A673 (cell line): ENCODE measurements at places on chromosomes 1 and 21. TPM values are rescaled to one million over a fixed set of nuclear protein-coding genes. Genes with fewer than 3 reads are reported as not detected.

The COL8A2 gene
- 0.22 and 0.24 TPM in 2 replicates for total RNA-seq

The CCDC190 gene
- total RNA-seq, result 0.39 TPM in 1 of 2 replicates, not detected in the other

The CLCA2 gene
- total RNA-seq, result not detected in 2 replicates

The KDM5B gene
- total RNA-seq, result 71.2 and 73.8 TPM in 2 replicates

The HAO2 gene
- total RNA-seq, result not detected in 2 replicates

GRCh38 chr1:87951409-87951808 lies 622.7 kb downstream of the LMO4 start:
- H3K27ac ChIP-seq, result no peak overlapping the region
- DNase-seq, result no peak
- no peak overlapping the region for H3K4me3 ChIP-seq
- peaks cover 12% of the 10 kb centered on the region for H3K4me1 ChIP-seq
- no peaks in the 10 kb centered on the region for H3K36me3 ChIP-seq

- no peaks in the 10 kb centered on the region for H3K36me3 ChIP-seq
- H3K27me3 ChIP-seq, result no peaks in the 10 kb centered on the region
- H3K27ac ChIP-seq, result no peak overlapping the region
- DNase-seq, result no peak
Observed at GRCh38 chr1:230339033-230339432, 87.1 kb downstream of the PGBD5 start.

DNA sequence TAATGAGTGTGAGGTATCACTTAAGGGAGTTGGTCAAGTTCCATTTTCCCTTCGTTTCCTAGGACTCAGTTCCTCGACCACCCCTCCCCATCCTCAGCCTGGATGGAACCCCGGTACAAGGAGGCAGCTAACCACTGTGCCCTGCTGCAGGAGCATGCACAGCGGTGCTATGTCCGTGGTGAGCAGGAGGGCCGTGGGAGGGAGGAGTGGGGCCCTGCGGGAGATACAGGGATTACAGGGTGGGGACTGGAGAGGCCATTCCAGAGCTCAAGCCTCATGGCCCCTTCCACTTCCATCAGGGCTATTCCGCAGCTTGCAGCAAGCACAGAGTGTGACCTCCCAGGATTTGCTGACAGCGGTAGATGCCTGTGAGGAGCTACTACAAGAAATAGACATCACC lies 25.8 kb downstream of the HYI start:
- no peak overlapping the region for H3K4me3 ChIP-seq
- H3K27me3 ChIP-seq, result no peaks in the 10 kb centered on the region
- H3K4me1 ChIP-seq, result no peaks in the 10 kb centered on the region
- H3K27ac ChIP-seq, result no peak overlapping the region

- no peaks in the 10 kb centered on the region for H3K27me3 ChIP-seq
- peak overlapping the region; percentile 93 for H3K27ac ChIP-seq
- DNase-seq, result peak; percentile 43
- peaks cover 23% of the 10 kb centered on the region for H3K4me1 ChIP-seq
- H3K36me3 ChIP-seq, result no peaks in the 10 kb centered on the region
Observed at GRCh38 chr1:171742577-171742922, 685 bp upstream of the VAMP4 start.

- H3K4me3 ChIP-seq, result no peak overlapping the region
- no peaks in the 10 kb centered on the region for H3K36me3 ChIP-seq
- no peak for DNase-seq
- no peaks in the 10 kb centered on the region for H3K27me3 ChIP-seq
- H3K4me1 ChIP-seq, result peaks cover 5% of the 10 kb centered on the region
Observed at GRCh38 chr1:89657886-89658285, 25.0 kb downstream of the LRRC8C start.

DNA sequence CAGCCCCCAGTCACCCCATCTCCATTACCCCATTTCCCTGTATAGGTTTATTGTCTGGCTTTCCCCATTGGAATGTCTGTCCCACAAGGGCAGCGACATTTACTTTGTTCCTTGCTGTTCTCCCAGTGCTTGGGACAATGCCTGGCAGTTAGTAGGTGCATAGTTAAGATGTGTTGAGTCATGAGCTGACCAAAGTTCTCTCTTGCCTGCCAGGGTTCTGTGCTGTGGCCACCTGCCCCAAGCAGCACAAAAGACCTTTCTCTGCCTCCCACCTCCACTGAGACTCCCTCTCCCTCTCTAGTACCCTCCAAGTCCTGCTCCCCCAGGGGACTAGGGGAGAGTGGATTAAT lies 40.0 kb downstream of the TMCO4 start:
- H3K4me3 ChIP-seq, result no peak overlapping the region
- DNase-seq, result no peak
- no peaks in the 10 kb centered on the region for H3K36me3 ChIP-seq
- H3K27ac ChIP-seq, result no peak overlapping the region
- peaks cover 17% of the 10 kb centered on the region for H3K4me1 ChIP-seq
- H3K27me3 ChIP-seq, result no peaks in the 10 kb centered on the region

- H3K27ac ChIP-seq, result peak overlapping the region; percentile 46
- no peaks in the 10 kb centered on the region for H3K27me3 ChIP-seq
- H3K4me3 ChIP-seq, result no peak overlapping the region
- peak; percentile 79 for DNase-seq
Observed at GRCh38 chr1:98373056-98373455, 288.5 kb upstream of the SNX7 start.

DNA sequence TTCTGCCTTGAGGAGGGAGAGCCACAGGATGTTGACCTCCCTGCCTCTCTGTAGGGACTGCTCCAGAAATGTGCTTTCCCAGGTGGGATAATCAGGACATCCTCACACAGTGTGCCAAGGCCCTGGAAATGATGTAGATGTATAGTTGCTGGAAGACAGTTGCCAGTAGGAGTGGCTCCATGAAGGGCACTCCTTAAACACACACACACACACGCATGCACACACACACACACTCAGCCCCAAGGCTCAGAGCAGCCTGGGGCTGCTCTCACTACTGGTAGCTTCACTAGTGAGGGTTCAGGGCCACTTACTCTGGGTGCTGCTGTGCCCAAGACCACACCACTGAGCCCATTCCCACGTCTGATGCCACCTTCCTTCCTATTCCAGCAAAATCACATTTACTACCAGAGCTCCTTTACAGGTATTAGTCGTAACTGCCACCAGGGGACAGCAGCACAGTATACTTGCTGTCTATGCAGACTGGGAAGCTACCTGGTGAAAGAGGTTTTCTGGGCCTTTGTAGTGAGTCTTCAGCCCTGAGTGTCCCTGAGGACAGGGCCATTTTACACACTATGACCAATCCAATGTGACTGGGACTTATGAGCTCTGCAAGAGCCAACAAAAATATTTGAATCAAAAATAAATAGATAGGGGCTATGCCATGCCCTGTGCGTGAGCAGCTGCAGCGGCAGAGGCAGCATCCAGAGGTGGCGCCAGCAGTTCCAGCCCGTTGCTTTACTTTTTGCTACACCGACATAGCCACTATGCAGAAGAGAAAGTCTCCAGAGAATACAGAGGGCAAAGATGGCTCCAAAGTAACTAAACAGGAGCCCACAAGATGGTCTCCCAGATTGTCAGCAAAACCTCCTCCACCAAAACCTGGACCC lies 15.0 kb downstream of the CRNN start:
- no peak overlapping the region for H3K27ac ChIP-seq
- H3K27me3 ChIP-seq, result no peaks in the 10 kb centered on the region
- no peak for DNase-seq
- H3K4me1 ChIP-seq, result no peaks in the 10 kb centered on the region
- H3K36me3 ChIP-seq, result no peaks in the 10 kb centered on the region

GRCh38 chr1:151855933-151856332 lies 2.4 kb upstream of the THEM5 start:
- no peaks in the 10 kb centered on the region for H3K4me1 ChIP-seq
- no peak for DNase-seq
- no peaks in the 10 kb centered on the region for H3K36me3 ChIP-seq
- peaks cover 20% of the 10 kb centered on the region for H3K27me3 ChIP-seq

GRCh38 chr1:83750201-83750600 lies 248.7 kb downstream of the TTLL7 start:
- DNase-seq, result no peak
- peaks cover 8% of the 10 kb centered on the region for H3K27me3 ChIP-seq
- H3K4me3 ChIP-seq, result no peak overlapping the region

DNA sequence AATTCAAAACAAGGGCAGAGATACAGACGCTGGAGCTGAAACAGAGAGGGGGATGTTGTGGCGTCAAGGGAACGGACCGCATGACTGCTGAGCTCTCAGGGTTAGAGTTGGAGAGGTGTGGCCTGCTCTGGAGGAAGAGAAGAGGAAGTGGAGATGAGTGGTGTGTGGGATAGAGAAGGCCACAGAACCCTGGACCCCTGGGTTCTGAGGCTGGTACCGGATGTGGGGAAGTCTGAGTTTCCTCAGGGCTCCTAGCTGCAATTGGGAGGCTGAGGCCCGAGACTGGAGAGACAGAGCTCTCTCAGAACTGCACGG lies 1.8 kb downstream of the BCAN start:
- H3K36me3 ChIP-seq, result no peaks in the 10 kb centered on the region
- DNase-seq, result no peak
- H3K4me3 ChIP-seq, result no peak overlapping the region

DNA sequence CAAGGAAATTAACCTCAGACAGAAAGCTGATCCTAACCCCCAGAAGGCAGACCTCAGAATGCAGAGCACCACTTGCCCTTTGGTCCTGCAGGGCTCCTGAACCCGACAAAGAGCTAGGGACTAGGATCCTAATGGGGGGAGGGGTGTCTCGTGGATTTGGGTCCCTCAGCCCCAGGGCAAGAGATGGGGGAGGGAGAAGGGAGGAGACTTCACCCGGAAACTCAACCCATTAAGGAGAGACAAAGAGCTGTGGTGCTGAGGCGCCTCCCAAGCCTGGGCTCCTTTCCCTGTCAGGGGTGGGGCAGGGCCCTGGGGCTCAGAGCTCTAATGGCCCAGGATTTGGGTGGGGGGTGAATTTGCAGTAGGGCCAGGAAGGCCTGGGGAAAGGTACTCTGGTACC lies 2.9 kb downstream of the NECTIN4 start:
- no peaks in the 10 kb centered on the region for H3K36me3 ChIP-seq
- no peaks in the 10 kb centered on the region for H3K4me1 ChIP-seq
- H3K4me3 ChIP-seq, result no peak overlapping the region

DNA sequence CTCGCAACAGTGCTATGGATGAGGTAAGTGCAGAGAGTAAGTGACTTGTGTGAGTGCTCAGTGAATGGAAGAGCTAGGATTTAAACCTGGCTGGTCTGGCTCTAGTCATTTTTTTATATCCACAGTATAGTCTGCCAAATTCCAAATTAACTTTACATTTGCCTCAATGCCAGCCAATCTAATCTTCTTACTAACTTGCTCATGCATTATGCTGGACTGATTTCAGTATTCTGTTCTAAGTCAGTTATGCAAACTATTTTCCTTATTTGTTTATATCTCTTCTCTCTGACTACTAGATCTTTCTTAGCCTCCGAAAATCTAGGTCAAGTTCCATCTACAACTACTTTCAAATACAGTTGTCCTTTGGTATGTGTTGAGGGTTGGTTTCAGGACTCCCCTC lies 133.3 kb downstream of the XPR1 start:
- DNase-seq, result no peak
- no peaks in the 10 kb centered on the region for H3K36me3 ChIP-seq
- no peak overlapping the region for H3K27ac ChIP-seq
- H3K4me3 ChIP-seq, result no peak overlapping the region
- no peaks in the 10 kb centered on the region for H3K27me3 ChIP-seq

- H3K4me3 ChIP-seq, result no peak overlapping the region
- no peaks in the 10 kb centered on the region for H3K36me3 ChIP-seq
- no peaks in the 10 kb centered on the region for H3K27me3 ChIP-seq
- no peaks in the 10 kb centered on the region for H3K4me1 ChIP-seq
Observed at GRCh38 chr21:31623664-31624063, 35.8 kb upstream of the SOD1 start.

DNA sequence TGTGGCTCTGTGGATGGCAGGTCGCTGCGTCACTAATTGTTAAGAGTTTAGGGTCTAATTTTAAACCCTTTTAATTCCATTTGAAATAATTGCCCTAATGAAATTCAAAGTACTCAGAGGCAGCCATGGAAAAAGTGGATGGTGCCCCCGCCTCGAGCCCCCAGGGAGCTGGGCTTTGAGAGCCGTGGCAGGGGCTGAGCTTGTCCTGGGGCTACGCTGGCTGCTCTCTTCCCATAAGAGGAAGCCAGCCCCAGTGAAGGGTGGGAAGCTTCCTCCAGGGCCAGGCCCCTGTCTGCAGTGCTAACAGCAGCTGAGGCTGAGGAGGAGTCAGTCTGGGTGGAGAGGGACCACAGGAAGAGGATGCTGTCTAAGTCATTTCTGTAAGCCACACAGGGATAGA lies 315.0 kb upstream of the POU3F1 start:
- H3K36me3 ChIP-seq, result no peaks in the 10 kb centered on the region
- H3K27ac ChIP-seq, result no peak overlapping the region
- H3K4me3 ChIP-seq, result no peak overlapping the region
- DNase-seq, result no peak
- H3K27me3 ChIP-seq, result no peaks in the 10 kb centered on the region
